Omental fat pad (tissue), 4 donors: ENCODE measurements at places on chromosomes 2 and 18. TPM values are rescaled to one million over a fixed set of nuclear protein-coding genes. Genes with fewer than 3 reads are reported as not detected.

AGFG1 gene
- 233 TPM for total RNA-seq

ZBTB7C gene
- total RNA-seq = 13.3 TPM

ATL2 gene
- 68.3 TPM for total RNA-seq

MYOM1 gene
- 8.5 TPM for total RNA-seq

PID1 gene
- 98.7 TPM for total RNA-seq

CD28 gene
- 16.3 TPM for total RNA-seq

CDH20 gene
- 0.63 TPM for total RNA-seq

COMMD1 gene
- total RNA-seq = 40.4 TPM

G6PC2 gene
- not detected for total RNA-seq

CPLX4 gene
- total RNA-seq = not detected

MC4R gene
- not detected for total RNA-seq

AQP12A gene
- total RNA-seq = not detected

FEV gene
- not detected for total RNA-seq

GAREM1 gene
- 11.2 TPM for total RNA-seq

GATA6 gene
- 48.9 TPM for total RNA-seq

CYP27A1 gene
- total RNA-seq = 39.5 TPM

EML6 gene
- 1.1 TPM for total RNA-seq

C2orf66 gene
- 8.1 TPM for total RNA-seq

TMEM163 gene
- total RNA-seq = 0.38 TPM

BMP10 gene
- not detected for total RNA-seq

CDK5R2 gene
- not detected for total RNA-seq

GAL3ST2 gene
- total RNA-seq = 3.1 TPM

NABP1 gene
- 318 TPM for total RNA-seq

RGPD4 gene
- not detected for total RNA-seq

DTYMK gene
- 31.7 TPM for total RNA-seq

SERPINB7 gene
- not detected for total RNA-seq

SKA1 gene
- total RNA-seq = not detected

MREG gene
- total RNA-seq = 4.3 TPM

USP34 gene
- total RNA-seq = 124 TPM

EDAR gene
- total RNA-seq = not detected
